KBM-7 (cell line): ENCODE measurements at places on chromosomes 4 and X.

DNA sequence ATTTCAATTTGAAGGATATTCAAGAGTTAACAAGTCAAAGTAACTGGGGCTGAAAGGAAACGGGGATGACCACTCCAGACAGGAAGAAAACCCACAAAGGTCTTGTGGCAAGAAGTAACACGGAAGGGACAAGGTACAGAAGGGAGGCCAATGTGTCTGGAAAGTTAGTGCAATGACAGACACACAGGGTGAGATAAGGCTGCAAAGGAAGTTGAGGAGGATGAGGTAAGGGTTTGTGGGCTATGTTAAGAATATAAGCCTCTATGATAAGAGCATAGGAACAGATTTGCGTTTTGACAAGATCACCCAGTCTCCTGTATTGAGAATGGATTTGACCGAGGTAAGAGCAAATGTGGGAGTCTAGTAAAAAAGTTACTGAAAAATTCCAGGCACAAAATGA is 21.9 kb upstream of the EMCN start:
- peak; percentile 76 for DNase-seq

- peak; percentile 51 for DNase-seq
Measured at GRCh38 chrX:140141444-140142029, 176.2 kb upstream of the CXorf66 start.

GRCh38 chr4:147829401-147830101 is 97.7 kb downstream of the ARHGAP10 start:
- no peak for DNase-seq

- DNase-seq: no peak
Measured at GRCh38 chr4:10587697-10588096, 96.9 kb downstream of the CLNK start.

DNA sequence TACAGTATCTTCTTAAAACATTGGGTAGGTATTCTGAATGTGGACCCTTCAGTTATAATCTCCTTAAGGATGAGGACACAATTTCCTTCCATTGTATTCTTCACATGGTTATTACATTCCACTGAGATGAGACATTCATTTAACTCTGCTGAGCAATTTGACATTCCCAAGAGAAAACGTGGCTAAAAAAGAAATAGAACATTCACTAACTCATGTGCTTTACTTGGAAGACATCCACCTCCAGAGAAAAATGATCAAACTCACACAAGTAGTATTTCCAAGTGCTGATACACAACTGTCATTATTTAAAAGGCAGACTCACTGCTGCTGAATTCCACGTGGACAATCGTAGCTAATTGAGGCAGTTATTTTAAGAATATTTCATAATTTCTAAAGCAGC is 227.9 kb upstream of the ANKRD50 start:
- DNase-seq: no peak

DNA sequence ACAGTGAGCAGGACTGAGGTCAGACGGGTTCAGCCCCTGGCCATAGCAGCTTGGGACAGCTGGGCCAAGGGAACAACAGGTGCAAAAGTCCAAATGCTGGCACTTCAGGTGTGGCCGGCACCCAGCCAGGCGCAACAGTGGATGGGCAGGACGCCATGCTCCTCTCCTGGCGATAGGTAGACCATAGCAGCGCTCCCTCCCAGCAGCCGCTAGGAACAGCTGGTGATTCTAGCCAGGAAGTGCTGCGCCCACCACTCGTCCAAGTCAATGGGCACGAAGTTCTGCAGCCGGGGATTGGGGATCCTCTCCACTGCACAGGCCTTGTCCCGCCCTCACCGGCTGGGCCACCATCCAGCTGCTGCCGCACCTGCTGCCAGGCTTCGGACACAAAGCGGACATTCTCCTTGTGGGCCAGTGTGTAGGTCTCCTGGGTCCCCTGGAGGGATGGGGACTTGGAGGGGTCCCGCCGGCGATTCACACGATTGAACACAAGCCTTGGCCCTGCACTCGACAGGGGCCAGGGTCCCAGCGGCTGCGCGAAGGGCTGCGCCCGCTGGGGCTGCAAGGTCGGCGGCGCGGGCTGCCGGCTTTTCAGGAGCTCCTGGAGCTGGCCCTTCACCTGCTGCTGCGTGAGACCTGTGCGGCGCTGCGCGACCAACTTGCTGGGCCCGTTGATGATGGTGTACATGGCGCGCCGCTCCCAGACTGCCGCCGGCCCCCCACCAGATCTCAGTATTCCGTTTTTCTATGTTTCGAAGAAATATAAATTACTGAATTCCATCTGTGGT is 227.5 kb upstream of the STK26 start:
- DNase-seq: no peak
